ENCODE measurements at places on chromosomes 6 and 20.
A peak's percentile ranks its signal among the peaks of the same experiment; 100 is the strongest.

DNA sequence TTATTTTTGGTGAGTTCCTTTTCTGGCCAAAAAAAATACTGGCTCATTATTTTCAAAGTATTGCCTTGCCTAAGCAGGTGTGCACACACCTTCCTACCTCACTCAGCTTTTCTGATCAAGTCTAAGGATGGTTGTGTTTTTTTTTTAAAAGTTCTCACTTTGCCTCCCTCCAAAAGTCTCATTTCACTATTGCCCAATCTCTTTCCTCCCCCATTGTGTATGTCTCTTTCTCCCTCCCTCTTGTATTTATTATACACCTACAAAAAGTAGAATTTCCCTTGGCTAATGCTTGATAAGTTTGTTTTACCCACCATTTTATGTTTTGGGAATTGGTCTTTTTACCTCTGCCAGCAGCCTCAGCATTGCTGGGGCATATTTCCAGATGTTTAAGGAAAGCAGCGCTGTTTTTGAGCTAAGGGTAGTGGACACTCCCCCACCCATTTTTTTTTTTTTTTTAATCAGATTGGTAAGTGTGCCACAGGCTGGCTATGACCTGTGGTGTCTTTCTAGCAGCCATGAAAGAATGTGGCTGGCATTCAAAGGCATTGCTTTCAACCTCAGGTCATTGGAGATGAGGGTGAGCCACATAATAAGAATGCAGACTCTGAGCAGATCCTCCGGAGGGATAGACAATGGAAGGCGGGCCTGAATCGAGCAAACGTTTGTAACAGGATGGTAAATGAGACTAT lies 668.6 kb downstream of the UTRN start:
- no peak for DNase-seq

DNA sequence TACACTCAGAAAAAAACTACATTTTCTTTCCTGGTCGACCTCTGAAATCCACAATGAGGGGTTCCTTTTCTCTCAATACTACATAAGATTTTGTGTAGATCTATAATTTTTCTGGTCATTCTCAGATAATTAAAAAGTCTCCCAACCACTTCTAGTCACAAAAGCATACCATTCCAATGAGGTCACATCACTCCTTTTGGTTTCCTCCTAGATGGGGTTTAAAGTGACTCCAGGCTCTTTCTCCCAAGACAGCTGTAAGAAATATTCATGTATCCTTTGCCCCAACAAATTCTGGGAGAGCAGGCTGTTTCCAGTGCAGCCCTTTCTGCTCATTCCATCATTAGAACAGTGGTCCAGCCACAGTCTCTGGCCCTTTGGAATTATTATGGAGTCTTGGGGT lies 43.1 kb upstream of the BEND6 start:
- DNase-seq: no peak

- no peak for DNase-seq
These were observed 1.6 kb downstream of the SHPRH start for GRCh38 chr6:145962581-145962980.

- DNase-seq: no peak
These were observed 479.8 kb downstream of the NKAIN2 start for GRCh38 chr6:124283486-124283885.

- DNase-seq: no peak
These were observed 16.4 kb upstream of the QKI start for GRCh38 chr6:163398115-163398514.

DNA sequence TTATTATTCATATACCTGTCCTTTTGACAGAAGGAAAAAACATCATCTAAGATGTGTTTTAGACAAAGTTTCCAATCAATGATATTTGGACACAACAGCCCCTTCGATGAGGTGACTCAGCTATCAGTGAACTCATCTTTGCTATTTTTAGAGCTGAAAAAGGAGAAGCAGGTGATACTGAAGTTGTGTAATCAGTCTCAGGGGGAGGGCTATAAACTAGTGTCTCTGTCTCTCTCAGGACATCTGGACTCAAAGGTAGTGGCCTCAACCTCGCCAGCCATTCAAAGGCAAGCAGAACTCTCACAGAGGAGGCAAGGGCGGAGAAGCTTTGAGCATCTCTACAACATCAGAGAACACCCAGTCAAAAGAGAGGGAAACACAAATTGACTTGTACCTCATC lies 135.4 kb downstream of the BFSP1 start:
- no peak for DNase-seq

DNA sequence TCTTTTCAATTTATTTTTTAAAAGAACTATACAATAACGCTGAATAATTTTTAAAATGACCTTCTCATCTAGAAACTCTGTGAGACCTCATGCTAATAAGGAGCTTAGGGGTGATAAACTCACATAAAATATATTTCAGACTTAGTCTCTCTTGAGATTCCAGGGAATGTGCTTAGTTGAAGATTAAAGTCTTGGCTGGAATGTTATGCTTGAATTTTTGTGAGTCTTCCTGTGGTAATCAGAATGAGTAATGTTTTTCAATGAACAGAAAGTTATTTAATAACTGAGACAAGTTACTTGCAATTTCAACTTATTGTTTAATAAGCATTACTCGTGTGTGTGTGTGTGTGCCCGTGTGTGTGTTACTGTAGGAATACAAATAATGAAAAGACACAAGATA lies 379.9 kb upstream of the EPHA7 start:
- no peak for DNase-seq

- no peak for DNase-seq
These were observed 690 bp downstream of the GDAP1L1 start for GRCh38 chr20:44247586-44248409.

- no peak for DNase-seq
These were observed 908.0 kb downstream of the QKI start for GRCh38 chr6:164322533-164322932.

- no peak for DNase-seq
These were observed 68.8 kb upstream of the LTV1 start for GRCh38 chr6:143774347-143774746.

DNA sequence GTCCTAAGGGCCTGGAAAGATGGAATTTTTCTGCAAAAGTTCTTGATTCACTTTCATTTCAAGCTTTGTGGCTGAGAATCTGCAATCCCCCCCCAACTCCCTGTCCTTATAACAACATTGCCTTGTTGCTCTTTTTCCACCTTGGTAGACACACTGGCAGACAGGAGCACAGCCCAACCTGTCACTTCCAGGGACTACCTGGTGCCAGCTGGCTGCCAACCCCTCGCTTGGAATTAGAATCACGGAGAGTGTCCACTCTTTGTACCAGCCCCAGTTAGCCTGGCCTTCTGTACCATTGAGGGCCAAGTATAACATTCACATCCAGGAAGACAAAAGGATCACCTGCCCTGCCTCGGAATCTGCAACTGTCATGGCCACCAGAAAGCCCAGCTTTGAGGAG lies 74.7 kb downstream of the POPDC3 start:
- DNase-seq: no peak

GRCh38 chr6:130624046-130624445 lies 203.2 kb upstream of the SMLR1 start:
- DNase-seq: no peak

- DNase-seq: no peak
These were observed 78.0 kb downstream of the COL21A1 start for GRCh38 chr6:56169366-56169765.

DNA sequence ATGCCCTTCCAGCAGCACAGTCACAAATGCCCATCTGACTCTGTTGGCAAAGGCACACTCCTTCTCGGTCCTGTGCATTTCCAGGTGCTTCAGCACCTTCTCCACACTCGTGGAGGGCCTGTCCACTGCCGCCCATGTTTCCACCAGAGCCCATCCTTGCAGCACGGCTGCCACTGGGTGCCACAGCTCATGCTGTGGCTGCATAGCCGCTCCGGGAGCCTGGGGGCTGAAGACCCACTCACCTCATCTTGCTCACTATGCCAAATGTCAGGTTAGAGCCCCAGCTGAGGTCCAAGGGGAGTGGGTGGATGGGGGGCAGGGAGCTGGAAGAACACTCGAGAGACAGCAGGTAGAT lies 6.9 kb downstream of the ZKSCAN3 start:
- DNase-seq: no peak

DNA sequence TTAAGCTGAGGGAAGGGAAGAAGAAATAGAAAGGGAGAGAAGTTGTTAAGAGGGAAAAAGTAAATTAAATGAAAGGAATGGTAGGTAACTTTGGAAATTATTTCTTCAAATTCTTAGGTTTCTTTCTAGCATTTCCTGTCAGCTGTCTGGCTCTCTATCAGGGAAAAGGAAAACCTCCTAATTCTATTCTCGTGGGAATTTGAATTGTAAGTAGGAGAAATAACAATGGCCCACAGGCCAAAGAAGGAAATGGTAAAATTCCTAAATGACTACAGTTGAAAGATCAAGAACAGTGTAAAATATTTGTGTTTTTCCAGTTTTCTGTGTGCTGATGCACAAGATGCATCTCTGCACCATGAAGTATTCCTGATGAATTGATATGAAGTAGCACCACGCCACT lies 173.0 kb downstream of the IBTK start:
- DNase-seq: no peak

GRCh38 chr20:19692685-19693119 lies 65.4 kb upstream of the RIN2 start:
- DNase-seq: peak; percentile 37

- no peak for DNase-seq
These were observed 11.2 kb upstream of the IP6K3 start for GRCh38 chr6:33757906-33758305.

DNA sequence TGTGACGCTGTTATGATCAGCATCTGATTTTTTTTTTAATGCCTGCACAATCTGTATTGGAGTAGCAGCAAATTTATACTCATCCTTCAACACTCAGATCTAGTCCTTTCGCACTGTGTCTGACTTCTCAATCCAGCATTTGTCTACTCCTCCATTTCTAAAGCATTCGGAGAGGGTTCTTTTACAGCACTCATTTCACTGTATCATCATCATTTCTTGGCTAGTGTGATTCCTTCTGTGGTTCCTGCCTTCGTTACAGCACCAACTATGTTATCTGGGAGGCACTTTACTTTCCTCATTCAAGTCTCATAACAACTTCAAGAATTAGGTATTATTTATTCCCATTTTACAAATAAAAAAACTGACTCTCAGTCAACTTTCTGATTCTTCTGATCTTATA lies 18.0 kb downstream of the NUDT3 start:
- no peak for DNase-seq

Data from tibial nerve (tissue), 4 donors.